ENCODE measurements at places on chromosomes 1 and 21. TPM values are rescaled to one million over a fixed set of nuclear protein-coding genes. Genes with fewer than 3 reads are reported as not detected.

Gene IQGAP3
- 0.50 TPM for total RNA-seq

Gene SPATA45
- not detected for total RNA-seq

Gene ATXN7L2
- total RNA-seq: 2.3 TPM

Gene GUCA2B
- total RNA-seq: not detected

Gene SPRR3
- total RNA-seq: not detected

Gene SDE2
- 22.5 TPM for total RNA-seq

Gene SPRR2G
- total RNA-seq: not detected

Gene UMODL1
- not detected for total RNA-seq

Gene CLDN14
- not detected for total RNA-seq

Gene KDF1
- not detected for total RNA-seq

Gene CCDC181
- 0.80 TPM for total RNA-seq

Gene RCSD1
- 16.8 TPM for total RNA-seq

Gene FAM131C
- not detected for total RNA-seq

Gene WDR3
- total RNA-seq: 9.0 TPM

Gene SLC2A5
- total RNA-seq: 2.0 TPM

Gene SYCP1
- total RNA-seq: not detected

Gene GBP2
- 103 TPM for total RNA-seq

Gene NFASC
- total RNA-seq: 122 TPM

Gene ITLN2
- total RNA-seq: not detected

Gene IFI44L
- total RNA-seq: 15.4 TPM

Gene BLZF1
- 41.1 TPM for total RNA-seq

Gene MXRA8
- 103 TPM for total RNA-seq

Gene TMEM35B
- 38.6 TPM for total RNA-seq

Gene ALPL
- total RNA-seq: 10.3 TPM

Gene ENAH
- 229 TPM for total RNA-seq

Gene BMP8A
- total RNA-seq: 1.8 TPM

Gene NENF
- total RNA-seq: 99.3 TPM

Gene TTC22
- 0.13 TPM for total RNA-seq

Gene KCNN3
- total RNA-seq: 13.4 TPM

Gene EPHA8
- total RNA-seq: not detected

Gene NBPF4
- total RNA-seq: not detected

Gene CRNN
- not detected for total RNA-seq

Gene NTMT2
- not detected for total RNA-seq
